ENCODE measurements at places on chromosomes 2 and 18.

DNA sequence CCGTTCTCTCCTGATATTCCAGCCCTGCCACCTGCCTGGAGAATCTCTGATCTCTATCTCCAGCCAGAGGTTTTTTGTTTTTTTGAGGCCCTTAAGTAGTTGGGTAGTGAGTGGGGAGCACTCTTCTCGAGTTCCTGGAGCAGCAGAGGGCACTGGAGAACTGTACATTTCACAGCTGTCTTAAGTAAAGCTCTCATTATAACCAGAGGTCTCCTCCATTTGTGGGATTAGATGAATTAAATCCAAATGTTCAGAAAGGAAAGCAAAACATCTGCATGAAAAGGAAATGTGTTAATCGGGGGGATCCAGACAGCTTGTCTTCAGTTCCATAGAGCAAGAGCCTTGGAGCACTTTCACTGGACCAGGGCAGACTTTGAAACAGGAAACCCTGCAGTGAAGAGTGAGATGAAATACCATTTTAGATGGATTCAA lies 32.8 kb downstream of the AOX1 start:
- no peak for DNase-seq

- DNase-seq, result no peak
Observed at GRCh38 chr2:18425210-18425703, 135.2 kb downstream of the RDH14 start.

- no peak for DNase-seq
Observed at GRCh38 chr2:195022508-195022830, 634.6 kb upstream of the SLC39A10 start.

DNA sequence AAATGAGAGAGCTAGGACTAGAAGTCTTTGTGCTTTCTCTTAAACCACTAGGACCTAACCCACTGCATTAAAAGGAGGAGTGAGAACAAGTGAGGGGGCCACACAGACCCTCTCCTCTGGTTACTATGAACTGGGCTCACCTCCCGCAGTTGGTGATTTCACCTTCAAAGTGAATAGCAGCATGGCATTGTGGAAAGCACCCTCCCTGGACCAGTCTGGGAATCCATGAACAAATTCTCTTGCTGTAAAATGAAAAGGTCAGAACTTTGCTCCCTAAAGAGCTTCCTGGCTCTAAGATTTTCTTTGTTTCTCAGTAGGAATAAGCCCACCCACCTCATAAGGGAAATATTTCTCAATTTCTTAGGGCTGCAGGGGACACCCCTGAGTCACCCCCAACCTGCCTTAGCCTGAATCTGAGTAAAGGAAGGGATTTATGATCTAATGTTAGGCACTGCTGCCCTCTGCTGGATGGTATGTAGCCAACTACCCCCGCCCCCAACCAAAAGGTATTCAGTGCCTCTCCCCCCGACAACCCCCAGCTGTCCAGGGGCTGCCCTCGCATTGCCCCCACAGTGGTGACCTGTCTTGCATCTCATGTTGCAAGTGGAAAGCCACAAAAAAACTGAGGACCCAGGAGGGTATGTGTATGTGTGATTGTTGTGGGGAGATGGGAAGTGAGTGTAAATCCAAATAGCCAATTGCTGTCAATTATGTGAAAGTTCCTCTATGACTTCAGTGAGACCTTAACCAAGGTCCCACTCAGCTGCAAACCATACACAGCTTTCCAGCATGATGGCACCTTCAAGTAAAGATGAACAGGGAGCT lies 230.9 kb upstream of the SLC14A2 start:
- DNase-seq, result no peak

Data from stimulated activated CD8-positive, alpha-beta memory T cell treated with anti-CD3 and anti-CD28 coated beads, Interleukin-4, amount 100 ng/mL, for 1 hour (primary cell).